ENCODE measurements at places on chromosomes 13 and 19. TPM values are rescaled to one million over a fixed set of nuclear protein-coding genes. Genes with fewer than 3 reads are reported as not detected.

The NCR1 gene
- total RNA-seq, result 1.0 TPM

The CEACAM16 gene
- total RNA-seq, result 0.36 TPM

The PRSS57 gene
- total RNA-seq, result not detected

The SSC5D gene
- total RNA-seq, result 8.6 TPM

The CERS1 gene
- 0.49 TPM for total RNA-seq

- H3K4me1 ChIP-seq, result no peaks in the 10 kb centered on the region
- no peak overlapping the region for H3K27ac ChIP-seq
- H3K4me3 ChIP-seq, result no peak overlapping the region
- no peak for DNase-seq
- H3K27me3 ChIP-seq, result no peaks in the 10 kb centered on the region
These were observed 425.9 kb upstream of the ATXN8OS start for GRCh38 chr13:69681722-69682121.

DNA sequence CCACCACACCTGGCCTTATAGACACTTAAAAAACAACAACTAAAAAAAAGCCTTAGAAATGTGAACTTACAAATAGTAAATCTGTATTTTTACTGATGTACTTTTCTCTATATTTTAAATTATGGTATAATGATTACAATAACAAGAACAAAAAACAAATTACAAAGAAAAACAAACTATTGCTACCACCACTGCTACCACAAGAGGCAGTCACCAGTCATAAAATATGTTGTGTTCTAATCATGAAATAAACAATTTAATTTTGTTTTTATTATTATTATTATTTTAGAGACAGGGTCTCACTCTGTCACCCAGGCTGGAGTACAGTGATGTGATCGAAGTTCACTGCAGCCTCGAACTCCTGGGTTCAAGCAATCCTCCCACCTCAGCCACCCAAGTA, 72.2 kb downstream of the DIAPH3 start:
- no peaks in the 10 kb centered on the region for H3K36me3 ChIP-seq
- H3K27ac ChIP-seq, result no peak overlapping the region
- no peak overlapping the region for H3K4me3 ChIP-seq
- no peak for DNase-seq
- H3K27me3 ChIP-seq, result no peaks in the 10 kb centered on the region
- H3K4me1 ChIP-seq, result no peaks in the 10 kb centered on the region

- no peaks in the 10 kb centered on the region for H3K4me1 ChIP-seq
- peak within 1 kb of the TSS; percentile 98 for H3K27ac ChIP-seq
- peak within 1 kb of the TSS; percentile 52 for H3K4me3 ChIP-seq
These were observed at the start of gene CSNK1G2 for GRCh38 chr19:1941146-1942077. Gene CSNK1G2, plus strand, starts transcription at chr19:1941172. Its CDS starts 28,601 bp downstream, at chr19:1969773.

GRCh38 chr13:59337070-59337469, 826.7 kb downstream of the DIAPH3 start:
- H3K27ac ChIP-seq, result no peak overlapping the region
- H3K36me3 ChIP-seq, result no peaks in the 10 kb centered on the region
- H3K4me3 ChIP-seq, result no peak overlapping the region
- no peak for DNase-seq

GRCh38 chr19:412356-413355, 3.7 kb upstream of the C2CD4C start:
- peak; percentile 67 for DNase-seq
- no peaks in the 10 kb centered on the region for H3K4me1 ChIP-seq
- H3K4me3 ChIP-seq, result no peak overlapping the region

DNA sequence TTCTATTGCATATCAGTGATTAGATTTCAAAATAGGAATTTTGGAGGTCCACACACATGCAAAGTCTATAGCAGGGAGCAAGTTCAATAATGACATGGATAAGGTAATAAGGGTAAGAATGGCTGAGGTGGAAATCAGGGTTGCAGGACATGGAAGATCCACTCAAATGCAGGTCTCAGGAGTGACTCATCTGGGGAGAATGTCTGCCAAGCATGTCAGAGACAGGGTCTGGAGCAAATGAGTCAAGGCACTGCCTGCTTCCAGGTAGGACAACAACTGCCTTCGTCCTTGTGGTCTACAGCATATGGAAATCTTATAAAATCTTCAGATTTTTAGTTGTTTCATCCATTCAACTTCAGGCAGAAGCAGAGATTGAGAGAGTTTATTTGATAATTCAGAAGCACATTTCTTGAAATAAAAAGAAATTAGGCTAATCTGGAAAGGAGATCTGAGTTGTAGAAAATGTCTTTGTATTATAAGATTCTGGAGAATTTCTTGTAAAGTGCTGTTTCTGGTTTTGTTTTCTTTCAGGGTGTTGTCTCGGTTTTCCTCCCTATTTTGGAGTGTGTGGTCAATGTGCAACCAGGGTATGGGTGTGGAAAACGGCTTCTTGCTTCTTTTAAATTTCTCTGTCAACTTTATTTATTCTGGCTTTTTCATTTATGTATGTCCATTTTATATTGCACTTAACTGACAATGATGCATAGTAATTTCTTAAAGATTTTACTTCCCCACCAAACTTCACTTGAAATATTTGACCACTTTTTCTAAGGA, 748.8 kb downstream of the LIG4 start:
- no peaks in the 10 kb centered on the region for H3K27me3 ChIP-seq
- no peaks in the 10 kb centered on the region for H3K4me1 ChIP-seq
- no peaks in the 10 kb centered on the region for H3K36me3 ChIP-seq
- no peak overlapping the region for H3K4me3 ChIP-seq

GRCh38 chr13:24670174-24670573, 10.0 kb upstream of the ATP12A start:
- H3K27me3 ChIP-seq, result no peaks in the 10 kb centered on the region
- no peaks in the 10 kb centered on the region for H3K4me1 ChIP-seq
- no peak overlapping the region for H3K27ac ChIP-seq
- DNase-seq, result no peak
- no peaks in the 10 kb centered on the region for H3K36me3 ChIP-seq

GRCh38 chr13:68176475-68176874, 946.3 kb upstream of the PCDH9 start:
- H3K27ac ChIP-seq, result no peak overlapping the region
- H3K4me1 ChIP-seq, result no peaks in the 10 kb centered on the region
- H3K4me3 ChIP-seq, result no peak overlapping the region
- no peaks in the 10 kb centered on the region for H3K36me3 ChIP-seq
- H3K27me3 ChIP-seq, result no peaks in the 10 kb centered on the region

DNA sequence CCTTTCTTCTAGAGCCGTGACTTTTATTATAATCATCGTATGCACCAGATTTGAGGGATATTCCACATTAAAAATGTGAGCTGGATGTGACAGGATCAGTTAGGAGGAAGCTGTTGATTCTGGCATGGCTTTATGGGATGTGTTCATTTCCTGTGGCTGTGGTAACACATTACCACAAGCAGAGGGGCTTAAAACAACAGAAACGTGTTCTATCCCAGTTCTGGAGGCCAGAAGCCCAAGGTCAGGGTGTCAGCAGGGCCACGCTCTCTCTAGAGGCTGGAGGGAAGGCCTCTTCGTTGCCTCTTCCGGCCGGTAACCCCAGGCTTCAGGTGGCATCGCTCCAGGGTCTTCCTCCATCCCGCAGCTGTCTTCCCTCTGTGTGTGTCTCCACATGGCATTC, 14.5 kb downstream of the MED25 start:
- H3K4me3 ChIP-seq, result no peak overlapping the region
- no peaks in the 10 kb centered on the region for H3K4me1 ChIP-seq
- H3K36me3 ChIP-seq, result no peaks in the 10 kb centered on the region
- no peaks in the 10 kb centered on the region for H3K27me3 ChIP-seq
- DNase-seq, result no peak
- no peak overlapping the region for H3K27ac ChIP-seq

DNA sequence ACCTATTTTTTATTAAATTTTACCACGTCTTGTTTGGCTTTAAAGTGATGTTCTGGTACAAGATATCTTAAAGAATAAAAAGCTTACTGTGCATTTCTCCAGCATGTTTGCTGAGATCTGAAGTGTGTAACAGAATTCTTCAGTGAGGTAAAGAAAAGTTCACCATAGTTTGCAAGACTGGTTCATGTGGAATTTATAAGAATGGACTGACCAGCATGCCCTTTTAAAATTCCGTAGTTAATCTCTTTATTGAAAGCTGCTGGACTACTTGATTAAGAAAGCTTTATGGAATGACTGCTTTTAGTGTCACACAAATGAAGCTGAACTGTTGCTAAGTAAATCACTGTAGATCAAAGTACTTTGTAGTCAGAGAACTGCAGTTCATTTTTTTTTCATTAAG, 119.2 kb downstream of the GPC6 start:
- no peaks in the 10 kb centered on the region for H3K4me1 ChIP-seq
- no peak for DNase-seq
- no peaks in the 10 kb centered on the region for H3K27me3 ChIP-seq
- H3K4me3 ChIP-seq, result no peak overlapping the region
- H3K27ac ChIP-seq, result no peak overlapping the region

GRCh38 chr19:18091217-18091608, 4.5 kb upstream of the IL12RB1 start:
- H3K4me3 ChIP-seq, result no peak overlapping the region
- peak; percentile 84 for DNase-seq
- H3K4me1 ChIP-seq, result no peaks in the 10 kb centered on the region
- no peaks in the 10 kb centered on the region for H3K36me3 ChIP-seq
- H3K27me3 ChIP-seq, result no peaks in the 10 kb centered on the region
- H3K27ac ChIP-seq, result no peak overlapping the region

Data from aorta (tissue), 5 donors.